ENCODE measurements at places on chromosomes 6 and 20.

GRCh38 chr6:41878961-41879405, 16.2 kb downstream of the USP49 start:
- DNase-seq: no peak

GRCh38 chr6:53565886-53566285, 21.0 kb upstream of the GCLC start:
- DNase-seq: no peak

- DNase-seq: no peak
Measured at GRCh38 chr20:54076259-54076658, 5.9 kb upstream of the BCAS1 start.

GRCh38 chr6:104381907-104382306, 477.8 kb downstream of the HACE1 start:
- DNase-seq: no peak

- peak; percentile 64 for DNase-seq
Measured at GRCh38 chr6:111534231-111534751, 51.3 kb upstream of the REV3L start.

- DNase-seq: peak; percentile 91
Measured at GRCh38 chr6:30626484-30627366, at the start of gene ATAT1. ATAT1 (plus strand) TSS chr6:30626874.

- no peak for DNase-seq
Measured at GRCh38 chr6:10472634-10473033, 48.5 kb upstream of the GCNT2 start.

GRCh38 chr6:31689249-31690110, 8.6 kb upstream of the LY6G5C start:
- DNase-seq: no peak

GRCh38 chr6:85470023-85470410, 20.1 kb downstream of the NT5E start:
- DNase-seq: peak; percentile 82

GRCh38 chr6:6808915-6809314, 220.4 kb downstream of the LY86 start:
- no peak for DNase-seq

- no peak for DNase-seq
Measured at GRCh38 chr6:140003217-140003616, 628.8 kb upstream of the CITED2 start.

Data from OCI-M1 (cell line).